ENCODE measurements at places on chromosomes 2 and 18.

- DNase-seq: no peak
Observed at GRCh38 chr2:238655974-238656722, 191.7 kb upstream of the TWIST2 start.

- DNase-seq: no peak
Observed at GRCh38 chr2:39431592-39432316, 5.3 kb downstream of the MAP4K3 start.

DNA sequence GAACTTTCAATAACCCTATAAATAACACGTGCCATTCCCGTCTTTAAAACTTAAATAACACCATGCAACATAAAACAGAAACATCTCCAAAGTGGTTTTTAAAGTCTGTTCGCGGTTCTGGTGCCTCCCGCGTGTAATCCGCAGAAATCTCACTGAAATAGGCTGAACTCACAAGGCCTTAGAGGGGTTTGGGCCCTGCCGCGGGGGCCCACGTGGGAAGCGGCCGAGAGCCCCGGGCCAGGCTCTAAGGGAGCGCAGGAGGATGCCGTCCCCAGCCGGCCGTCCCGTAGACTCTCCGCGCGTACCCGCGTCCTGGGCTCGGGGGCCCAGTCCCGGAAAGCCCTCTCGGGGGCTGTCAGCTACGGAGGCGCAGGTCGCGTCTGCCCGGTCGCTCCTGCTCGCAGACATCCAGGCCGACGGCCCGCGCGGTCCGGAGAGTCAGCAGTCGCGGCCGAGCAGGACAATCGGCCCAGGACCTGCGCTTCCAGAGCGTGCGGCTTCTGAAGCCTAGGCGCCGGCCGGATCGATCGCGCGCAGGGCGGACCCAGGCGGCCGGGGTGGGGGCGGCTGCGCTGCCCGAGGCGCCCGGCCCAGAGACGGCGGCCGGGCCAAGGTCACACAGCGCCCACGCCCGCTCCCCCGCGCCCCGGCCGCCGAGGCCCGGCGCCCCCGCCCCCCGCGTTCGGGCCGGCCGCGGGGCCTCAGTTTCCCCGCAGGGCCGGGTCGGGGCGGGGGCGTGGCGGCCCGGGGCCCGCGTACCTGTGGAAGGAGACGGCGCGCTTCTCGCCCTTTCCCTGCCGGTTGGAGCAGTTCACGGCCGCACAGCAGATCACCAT, 558 bp downstream of the THAP4 start:
- DNase-seq: peak; percentile 25

DNA sequence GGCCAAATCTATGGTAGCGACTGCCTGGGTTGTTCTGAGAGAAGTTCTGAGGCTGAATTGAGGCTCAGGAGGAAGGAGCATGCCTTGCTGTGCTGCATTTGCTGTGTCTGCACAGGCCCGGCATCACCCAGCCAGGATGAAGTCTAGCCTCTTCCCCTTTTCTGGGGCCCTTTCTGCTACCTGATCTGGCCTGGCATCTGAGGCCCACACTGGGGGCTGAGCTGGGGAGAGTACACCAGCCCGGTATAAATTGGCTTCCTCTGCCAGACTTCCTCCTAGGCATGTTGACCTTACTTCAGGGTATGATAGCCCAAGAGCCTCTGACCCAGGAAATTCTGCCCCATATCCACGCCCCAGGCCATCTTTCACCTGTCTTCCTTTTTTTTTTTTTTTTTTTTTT, 30.0 kb downstream of the MRPL35 start:
- DNase-seq: no peak

DNA sequence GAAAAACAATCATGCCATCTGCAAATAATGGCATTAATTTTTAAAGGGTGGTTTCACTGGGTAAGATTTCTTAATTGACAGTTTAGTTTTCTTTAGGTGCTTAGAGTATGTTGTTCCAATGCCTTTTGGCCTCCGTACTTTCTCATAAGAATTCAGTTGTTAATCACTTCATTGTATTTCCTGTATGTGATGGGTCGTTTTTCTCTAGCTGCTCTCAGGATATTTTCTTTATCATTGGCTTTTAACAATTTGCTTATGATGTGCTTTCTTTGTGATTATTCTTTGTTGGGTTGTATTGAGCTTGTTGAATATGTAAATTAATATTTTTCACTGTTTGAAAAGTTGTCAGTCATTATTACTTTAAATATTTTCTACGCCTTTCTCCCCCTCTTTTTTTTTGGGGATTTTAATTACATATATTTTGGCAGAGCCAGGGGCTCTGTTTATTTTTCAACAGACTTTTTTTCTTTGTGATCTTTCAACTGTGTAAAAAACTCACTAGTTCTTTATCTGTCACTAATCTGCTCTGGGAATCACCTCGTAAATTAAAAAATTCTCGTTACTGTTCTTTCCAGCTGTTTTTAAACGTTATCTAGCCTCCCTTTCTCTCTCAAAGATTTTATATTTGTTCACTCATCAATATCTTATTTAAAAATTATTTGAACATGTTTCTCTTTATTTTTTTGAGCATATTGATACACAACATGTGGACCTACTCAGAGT, 56.2 kb upstream of the IL1R1 start:
- DNase-seq: no peak

GRCh38 chr2:216519154-216519762, 20.6 kb downstream of the RPL37A start:
- DNase-seq: peak; percentile 62

- peak; percentile 38 for DNase-seq
Observed at GRCh38 chr2:27016801-27017325, 15.9 kb upstream of the TMEM214 start.

GRCh38 chr18:12403601-12404506, 3.9 kb upstream of the PRELID3A start:
- no peak for DNase-seq

DNA sequence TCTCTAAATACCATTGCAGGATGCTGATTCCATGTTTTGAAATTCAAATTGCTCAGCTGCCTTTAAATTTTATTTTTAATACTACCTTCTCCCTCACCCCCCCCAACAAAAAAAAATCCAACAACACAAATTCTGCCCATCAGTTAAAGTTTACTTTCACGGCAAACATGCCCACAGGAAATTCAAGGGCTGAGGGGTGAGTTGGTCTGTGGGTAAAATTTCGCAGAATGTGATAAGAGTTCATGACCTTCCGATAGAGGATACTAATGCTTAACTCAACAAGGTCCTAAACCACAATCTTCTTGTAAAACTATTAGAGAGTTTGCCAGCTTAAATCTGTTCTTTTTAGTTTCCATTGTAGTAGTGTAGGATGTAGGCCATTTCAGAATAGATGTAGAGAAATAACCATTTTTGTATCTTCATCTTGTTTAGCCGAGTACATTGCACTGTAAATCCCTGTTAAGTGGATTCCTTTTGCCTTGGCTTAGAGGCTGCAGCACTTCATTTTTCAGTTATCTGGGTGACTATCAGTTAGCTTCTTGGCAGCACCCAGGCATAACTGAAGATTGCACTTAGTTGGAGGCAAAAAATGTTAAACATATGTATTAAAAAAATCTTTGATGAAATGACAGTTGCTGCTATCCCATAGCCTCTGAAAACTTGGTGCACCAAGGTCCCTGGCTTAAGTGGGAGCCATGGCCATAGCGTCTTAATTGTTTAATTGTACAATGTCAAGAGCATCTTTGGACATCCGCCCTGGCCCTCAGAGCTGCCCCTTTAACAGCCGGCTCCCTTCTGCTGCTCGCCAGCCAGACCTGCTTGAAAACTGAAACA, 232.3 kb downstream of the HAUS1 start:
- no peak for DNase-seq

GRCh38 chr2:66185497-66186054, 249.3 kb upstream of the MEIS1 start:
- DNase-seq: no peak

DNA sequence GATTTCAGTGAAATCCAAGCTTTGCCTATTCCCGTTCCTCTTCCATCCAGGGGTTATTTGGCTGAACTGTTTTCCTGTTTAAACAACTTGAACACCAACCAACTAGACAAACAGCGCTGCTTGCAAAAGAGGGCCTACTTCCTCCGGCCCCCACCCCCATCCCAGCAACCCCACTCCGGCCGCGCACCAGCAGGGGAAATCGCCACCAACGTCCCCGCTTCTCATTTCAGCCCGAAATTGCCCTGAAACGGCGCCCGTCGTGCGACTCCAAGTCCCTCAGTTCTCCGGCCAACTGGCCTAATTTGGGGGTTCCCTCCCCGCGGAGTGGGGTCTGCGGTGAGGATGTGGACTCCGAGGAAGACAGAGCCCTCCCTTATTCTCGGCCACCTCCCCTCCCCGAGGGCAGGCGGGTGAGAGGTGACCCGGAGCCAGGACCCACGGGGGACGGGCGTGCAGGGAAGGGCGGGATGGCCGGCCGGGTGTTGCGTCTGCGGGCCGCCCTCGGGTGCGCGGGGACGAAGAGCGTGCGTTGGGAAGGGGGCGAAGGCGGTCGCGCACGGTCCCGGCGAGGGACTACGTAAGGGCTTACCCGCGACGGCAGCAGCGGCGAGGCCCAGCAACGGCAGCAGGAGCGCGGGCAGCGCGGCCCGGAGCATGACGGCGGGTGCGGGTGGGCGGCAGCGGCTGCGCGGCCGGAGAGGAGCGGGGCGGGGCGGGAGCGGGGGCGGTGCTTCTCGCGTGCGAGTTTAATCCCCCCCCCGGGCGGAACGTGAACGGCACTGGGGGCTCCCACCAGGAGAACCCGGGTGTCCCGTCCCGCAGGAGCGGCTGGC, at the start of gene CD302:
Gene CD302 (minus strand): TSS at position 666 of the 833 bp plus-strand sequence. CDS start 10 bp downstream, at position 656.
- peak; percentile 9 for DNase-seq

DNA sequence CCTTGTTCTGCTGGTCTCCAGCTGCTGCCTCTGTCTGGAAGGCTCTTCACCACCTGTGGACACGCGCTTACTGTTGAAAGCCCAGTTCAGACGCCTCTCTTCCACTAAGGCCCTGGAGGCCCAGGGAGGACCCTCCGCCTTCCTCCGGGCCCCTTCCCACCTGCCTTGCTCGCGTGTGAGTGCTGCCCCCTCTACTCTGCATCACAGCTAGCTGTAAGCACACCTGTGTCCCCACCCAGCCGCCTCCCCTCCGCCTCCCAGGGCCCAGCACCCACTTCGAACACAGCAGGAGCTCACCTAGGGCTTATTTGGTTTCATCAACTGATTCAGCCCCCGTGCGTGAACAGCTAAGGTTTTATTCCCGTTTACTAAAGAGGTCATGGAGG, 49.7 kb downstream of the KCNF1 start:
- no peak for DNase-seq

- no peak for DNase-seq
Observed at GRCh38 chr2:32277363-32277673, 386 bp upstream of the YIPF4 start.

GRCh38 chr2:135997380-135997779, 12.0 kb upstream of the DARS1 start:
- DNase-seq: no peak

GRCh38 chr2:19736191-19736831, 165.5 kb downstream of the TTC32 start:
- DNase-seq: no peak

- no peak for DNase-seq
Observed at GRCh38 chr2:56287974-56288373, 104.2 kb downstream of the CCDC85A start.

- no peak for DNase-seq
Observed at GRCh38 chr18:61637905-61638595, 254.8 kb downstream of the RNF152 start.

GRCh38 chr2:226911932-226912331, 76.1 kb downstream of the RHBDD1 start:
- DNase-seq: no peak

- DNase-seq: no peak
Observed at GRCh38 chr2:134124047-134124753, 129.7 kb upstream of the MGAT5 start.

DNA sequence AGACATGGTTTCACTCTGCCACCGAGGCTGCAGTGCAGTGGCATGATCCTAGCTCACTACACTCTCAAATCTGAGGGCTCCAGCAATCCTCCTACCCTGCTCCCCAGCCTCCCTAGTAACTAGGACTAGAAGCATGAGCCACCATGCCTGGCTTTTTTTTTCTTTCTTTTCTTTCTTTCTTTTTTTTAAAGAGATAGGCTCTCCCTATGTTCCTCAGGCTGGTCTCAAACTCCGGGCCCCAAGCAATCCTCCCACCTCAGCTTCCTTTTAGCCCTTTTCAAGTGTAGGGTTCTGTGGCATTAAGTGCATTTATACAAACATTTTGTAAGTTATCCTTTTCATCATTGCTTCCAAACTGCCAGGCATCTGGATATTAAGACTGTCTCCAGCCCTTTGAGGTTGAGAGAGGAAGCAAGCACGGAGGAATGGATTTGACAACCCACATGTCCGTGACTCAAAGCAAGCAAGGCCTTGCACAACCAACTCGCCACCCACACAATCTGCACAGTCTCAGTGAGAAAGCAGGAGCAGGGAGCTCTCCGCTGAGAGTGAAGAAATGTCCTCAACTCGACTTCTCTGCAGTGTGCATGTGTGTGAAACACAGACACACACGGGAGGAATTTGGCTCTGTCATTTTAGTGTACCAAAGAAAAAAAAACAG, 65.6 kb downstream of the ATP8B1 start:
- DNase-seq: no peak

DNA sequence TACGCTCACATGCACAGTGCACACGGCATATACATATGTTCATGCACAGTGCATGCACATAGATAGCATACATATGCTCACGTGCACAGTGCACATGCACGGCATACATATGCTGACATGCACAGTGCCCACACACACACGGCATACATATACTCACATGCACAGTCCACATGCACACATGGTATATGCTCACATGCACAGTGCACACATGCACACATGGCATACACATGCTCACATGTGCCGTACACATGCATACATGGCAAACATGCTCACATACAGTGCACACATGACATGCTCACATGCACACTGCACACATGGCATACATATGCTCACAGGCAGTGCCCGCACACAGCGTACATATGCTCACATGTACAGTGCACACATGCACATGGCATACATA, 97.7 kb upstream of the CTDP1 start:
- no peak for DNase-seq

DNA sequence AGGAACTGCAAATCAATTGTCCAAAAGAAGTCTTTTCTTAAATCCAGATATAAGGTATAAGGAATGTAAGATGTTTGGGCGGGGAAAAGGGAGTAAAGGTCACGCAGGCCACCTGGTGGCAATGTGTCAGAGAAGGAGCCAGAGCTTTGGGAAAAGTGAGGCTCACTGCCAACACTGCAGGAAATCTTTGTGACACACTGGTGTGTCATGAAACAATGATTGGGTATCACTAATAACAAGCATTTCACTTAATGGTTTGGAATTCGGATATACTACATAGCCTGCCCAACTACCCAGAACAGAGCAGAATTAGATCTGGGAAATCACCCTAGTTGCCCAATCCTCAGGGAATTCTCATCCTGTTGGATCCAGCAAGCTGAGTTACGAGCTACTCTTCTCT, 61.0 kb downstream of the RBMS1 start:
- DNase-seq: no peak

- DNase-seq: peak; percentile 19
Observed at GRCh38 chr18:43571078-43571689, 293.9 kb upstream of the SYT4 start.

- no peak for DNase-seq
Observed at GRCh38 chr2:11532416-11533055, 1.3 kb upstream of the GREB1 start.
